SHP77 treated with DMSO at 0.1 percent for 48 hours (cell line): ENCODE measurements at places on chromosomes 3 and 15.

- no peak for DNase-seq
Observed at GRCh38 chr3:41126472-41126871, 72.8 kb upstream of the CTNNB1 start.

- DNase-seq, result no peak
Observed at GRCh38 chr3:31408720-31409119, 124.0 kb upstream of the STT3B start.

- no peak for DNase-seq
Observed at GRCh38 chr15:51828621-51829375, 655 bp upstream of the TMOD3 start.

- no peak for DNase-seq
Observed at GRCh38 chr15:76147906-76148570, 88.3 kb downstream of the TMEM266 start.

DNA sequence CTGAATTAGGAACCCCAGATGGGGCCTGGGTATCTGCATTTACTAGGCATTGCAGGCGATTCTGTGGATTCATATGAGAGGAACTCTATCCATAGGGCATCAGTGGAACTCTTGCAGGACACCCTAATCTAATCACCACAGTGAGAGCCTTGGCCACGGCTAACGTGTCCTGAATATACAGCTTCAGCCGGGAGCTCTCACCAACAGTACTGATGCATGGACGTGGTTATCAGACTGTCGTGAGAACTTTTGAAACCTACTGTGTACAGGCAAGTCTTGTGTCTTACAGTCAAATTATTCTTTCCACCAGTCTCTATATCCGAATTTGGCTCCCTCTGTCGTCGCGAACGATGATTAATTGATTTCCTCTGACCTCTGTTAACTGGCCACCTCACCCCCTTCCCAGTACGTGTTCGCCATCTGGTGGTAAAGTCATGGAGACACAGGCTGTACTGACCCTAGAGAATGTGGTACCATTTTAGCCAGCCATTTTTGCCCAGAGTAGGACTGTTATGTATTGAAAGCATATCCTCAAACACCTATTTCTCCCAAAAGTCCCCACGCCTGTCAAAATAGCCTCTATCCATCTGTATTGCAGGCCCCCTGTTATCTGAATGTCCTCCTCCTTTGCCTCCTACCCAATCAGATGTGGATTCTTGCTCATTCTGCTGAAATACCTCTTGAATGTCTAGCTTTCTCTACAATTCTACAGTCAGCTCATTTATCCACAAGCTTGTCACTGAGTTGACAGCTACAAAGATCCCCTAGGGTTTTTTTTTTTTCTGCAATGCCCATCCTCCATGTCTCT lies 39.7 kb downstream of the GLDN start:
- DNase-seq, result peak; percentile 38

- DNase-seq, result no peak
Observed at GRCh38 chr3:14275962-14276909, 97.6 kb downstream of the LSM3 start.
